ENCODE measurements at places on chromosomes 11 and 22.
A peak's percentile ranks its signal among the peaks of the same experiment; 100 is the strongest.

- DNase-seq, result no peak
Measured at GRCh38 chr11:134604886-134605285, 192.8 kb upstream of the B3GAT1 start.

DNA sequence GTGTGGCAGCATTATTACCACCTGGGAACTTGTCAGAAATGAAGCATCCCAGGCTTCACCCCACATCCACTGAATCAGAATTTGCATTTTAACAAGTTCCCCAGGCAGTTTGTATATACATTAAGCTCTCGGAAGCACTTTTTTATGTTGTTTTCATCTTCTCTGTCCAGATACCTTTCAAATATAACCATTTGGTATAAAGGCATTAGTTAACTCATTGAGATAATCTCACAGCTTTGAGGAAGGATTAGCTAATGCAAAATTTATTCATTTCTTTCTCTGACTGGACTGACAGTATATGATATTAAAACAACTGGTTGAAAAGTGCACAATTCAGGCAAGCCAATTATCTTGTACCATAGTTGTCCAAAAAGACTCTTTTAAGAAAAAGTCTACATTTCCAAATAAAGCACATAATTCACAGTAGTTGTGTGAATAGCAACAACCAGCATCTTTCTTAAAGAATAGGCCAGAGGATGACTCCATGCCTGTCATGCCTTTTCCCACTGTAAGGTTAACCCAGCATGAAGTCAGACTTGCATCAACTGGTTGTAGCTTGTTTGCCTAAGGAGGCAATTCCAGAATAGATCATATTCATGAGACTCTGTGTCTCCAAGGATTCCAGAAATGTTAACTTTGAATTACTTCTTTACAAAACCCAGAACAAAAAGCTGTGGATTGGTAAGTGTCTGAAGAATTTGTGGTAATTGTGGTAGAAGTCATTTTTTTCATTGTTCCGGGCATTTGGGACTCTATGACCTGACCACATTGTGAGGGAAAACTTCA, 254.3 kb upstream of the SESN3 start:
- DNase-seq, result no peak

DNA sequence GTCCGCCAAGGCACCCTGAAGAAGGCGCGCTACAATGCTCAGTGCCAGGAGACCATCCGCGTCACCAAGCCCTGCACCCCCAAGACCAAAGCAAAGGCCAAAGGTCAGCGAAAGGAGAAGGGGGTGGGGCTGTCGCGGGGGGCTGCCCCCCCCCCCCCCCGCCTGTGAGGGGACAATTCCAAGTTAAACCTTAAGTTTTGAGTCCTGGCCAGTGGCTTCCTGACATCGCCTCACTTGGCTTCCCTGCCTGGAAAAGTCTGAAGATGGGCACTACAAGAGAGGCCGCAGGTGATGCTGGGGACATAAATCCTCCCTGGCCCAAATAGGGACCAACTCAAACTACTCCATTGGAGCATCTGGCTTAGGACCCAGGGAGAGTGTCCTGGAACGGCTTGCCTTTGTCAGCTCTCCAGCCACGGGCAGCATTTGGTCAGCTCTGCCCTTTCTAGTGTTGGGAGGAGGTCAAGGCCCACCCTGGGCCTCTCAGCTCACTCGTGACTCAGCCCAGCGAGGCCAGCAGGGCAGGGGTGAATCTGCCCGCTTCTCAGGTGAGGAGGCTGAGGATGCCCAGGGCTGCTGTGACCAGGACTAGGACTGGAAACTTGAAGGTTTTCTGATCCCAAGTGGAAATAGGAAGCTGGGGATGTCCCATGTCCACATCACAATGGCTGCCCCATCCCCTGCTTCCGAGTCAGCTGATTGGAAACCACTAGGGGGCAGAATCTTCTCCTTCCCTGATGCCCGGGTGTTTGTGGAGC, 1.4 kb downstream of the MDK start:
- peak; percentile 48 for DNase-seq

- DNase-seq, result no peak
Measured at GRCh38 chr11:22521226-22521625, 104.4 kb downstream of the FANCF start.

DNA sequence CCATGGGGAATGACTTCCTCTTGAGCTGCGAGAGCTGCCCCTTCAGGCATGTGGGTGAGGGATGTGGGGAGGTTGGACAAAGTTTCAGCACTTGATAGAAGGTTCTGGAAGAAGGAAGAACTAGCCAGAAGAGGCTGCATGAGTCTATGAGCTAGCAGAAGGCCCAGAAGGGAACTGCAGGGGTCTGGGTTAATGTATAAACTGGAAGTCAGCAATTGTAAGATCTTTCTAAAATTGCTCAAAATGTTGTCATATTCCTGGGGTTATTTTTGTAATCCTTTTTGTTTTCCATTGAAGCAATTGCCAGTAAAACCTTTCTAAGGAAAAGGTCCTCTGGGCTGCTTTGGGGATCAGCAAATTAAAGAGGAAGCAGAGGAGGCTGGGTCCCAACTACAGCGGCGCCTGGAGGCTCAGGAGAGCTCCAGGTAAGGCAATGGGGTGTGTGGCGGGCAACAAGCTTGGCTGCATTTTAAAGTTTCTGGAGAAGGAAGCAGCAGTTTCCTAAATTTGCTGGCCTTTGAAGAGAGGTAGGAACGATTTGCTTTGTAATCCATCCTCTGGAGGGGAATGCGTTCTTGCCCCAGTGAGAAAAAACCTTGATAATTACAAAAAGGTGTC, 29.2 kb downstream of the ADAMTS15 start:
- no peak for DNase-seq

- DNase-seq, result no peak
Measured at GRCh38 chr22:16847271-16847670, 22.1 kb upstream of the XKR3 start.

- peak; percentile 24 for DNase-seq
Measured at GRCh38 chr11:101860696-101861427, 53.9 kb upstream of the CEP126 start.

- DNase-seq, result no peak
Measured at GRCh38 chr22:45531441-45532234, 29.0 kb downstream of the FBLN1 start.

GRCh38 chr11:27205779-27206570, 157.0 kb downstream of the CCDC34 start:
- DNase-seq, result no peak

DNA sequence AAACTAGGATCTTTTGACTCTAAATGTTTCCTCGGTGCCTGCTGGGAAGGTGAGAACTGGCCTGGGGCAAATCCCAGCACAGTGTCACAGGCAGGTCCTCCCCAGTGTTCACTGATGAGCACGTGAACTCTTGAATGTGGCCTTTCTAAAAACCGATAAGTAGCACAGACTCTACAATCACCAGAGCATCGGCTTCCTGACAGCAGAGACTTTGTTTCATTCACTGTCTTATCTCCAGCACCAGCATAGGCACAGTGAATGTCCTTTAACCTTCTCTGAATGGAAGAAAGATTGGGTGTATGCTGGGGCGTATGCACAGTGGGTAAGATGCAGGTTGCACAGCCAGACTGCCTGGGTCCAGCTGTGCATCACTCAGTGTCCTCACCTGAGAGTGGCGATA, 59.3 kb upstream of the EIF3D start:
- DNase-seq, result no peak

GRCh38 chr11:46951864-46952263, 15.3 kb downstream of the CSTPP1 start:
- peak; percentile 0 for DNase-seq

DNA sequence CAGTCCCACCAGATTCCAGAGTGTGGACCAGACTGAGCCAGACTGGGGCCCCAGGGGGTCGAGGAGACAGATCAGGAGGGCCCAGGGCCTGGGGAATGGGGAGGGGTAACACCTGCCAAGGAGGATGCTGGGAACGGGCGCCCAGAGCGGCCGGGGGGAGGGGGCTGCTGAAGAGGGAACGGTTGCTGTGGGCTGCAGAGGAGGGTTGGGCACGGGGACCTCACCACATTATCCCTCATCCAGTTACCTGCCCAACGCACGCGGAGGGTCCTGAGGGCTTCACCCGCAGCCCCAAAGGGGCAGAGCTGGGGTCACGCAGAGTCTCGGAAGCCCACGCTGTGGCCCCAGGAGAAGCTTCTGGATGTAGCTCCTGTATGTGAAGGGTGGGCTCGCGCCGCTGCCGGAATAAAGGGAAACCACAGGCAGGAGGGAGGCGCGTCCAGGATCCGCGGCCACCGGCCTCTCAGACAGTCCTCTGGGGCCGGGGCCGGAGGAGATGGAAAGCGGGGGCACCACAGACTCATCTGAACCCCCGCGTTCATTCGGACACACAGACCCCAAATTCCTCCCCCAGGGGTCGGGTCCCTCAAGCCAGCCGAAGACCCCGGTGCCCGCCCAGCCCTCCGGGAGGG, 866 bp upstream of the SELENOO start:
- no peak for DNase-seq

GRCh38 chr11:133948711-133949110, 8.1 kb downstream of the IGSF9B start:
- no peak for DNase-seq

DNA sequence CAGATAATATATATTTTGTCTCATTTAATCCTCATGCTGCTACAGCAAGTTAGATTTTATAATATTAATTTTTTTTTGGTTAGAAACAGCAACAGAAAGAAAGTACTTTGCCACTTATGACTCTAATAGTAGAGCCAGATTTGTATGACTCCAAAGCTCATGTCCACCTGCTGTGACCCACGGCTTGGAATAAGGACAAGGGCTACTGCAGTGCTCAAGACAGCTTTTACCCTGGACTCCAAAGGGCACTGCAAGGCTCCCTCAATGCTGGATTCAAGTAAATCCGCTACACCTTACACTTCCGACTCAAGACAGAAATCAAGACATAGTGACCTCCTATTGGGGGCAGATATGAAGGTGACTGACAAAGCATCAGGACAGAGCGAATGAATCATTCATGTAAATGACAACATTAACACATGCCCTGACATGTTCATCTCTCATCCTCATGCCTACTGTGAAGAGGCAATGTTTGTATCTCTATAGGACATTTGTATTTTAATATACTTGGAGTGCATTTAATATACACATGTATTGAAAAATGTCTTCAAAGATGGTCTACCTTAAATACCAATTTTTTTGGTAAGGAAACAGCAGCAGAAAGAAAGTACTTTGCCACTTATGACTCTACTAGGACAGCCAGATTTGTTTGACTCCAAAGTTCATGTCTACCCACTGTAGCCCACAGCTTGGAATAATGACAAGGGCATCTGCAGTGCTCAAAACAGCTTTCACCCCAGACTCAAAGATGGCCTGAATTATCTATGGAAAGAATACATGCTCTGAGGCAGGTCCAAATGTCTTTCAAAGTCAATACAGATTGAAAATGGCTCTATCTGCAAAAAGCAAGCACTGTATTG, 375.6 kb upstream of the CCDC90B start:
- no peak for DNase-seq

DNA sequence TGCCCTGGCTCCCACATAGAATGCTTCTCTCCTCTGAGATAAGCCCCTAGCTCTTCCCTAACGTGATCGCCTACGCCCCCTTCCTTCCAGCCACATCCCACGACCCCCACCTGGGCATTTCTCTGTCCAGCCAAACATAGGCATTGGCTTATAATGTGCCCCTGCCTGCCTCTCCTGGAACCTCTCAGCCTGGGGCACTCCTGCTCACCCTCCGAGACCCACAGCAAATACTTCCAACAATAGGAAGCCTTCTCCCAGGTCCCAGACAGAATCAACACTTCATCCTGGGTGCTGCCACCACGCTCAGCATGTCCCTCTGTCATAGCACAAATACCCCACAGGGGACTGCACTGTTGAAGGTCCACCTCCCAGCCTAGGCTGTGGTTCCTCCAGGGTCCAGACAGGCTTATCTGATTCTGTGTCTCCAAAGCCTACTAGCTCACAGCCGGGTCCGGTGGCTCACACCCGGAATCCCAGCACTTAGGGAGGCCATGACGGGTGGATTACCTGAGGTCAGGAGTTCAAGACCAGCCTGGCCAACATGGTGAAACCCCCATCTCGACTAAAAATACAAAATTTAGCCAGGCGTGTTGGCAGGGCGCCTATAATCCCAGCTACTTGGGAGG, 24.2 kb upstream of the TMPRSS4 start:
- DNase-seq, result no peak

DNA sequence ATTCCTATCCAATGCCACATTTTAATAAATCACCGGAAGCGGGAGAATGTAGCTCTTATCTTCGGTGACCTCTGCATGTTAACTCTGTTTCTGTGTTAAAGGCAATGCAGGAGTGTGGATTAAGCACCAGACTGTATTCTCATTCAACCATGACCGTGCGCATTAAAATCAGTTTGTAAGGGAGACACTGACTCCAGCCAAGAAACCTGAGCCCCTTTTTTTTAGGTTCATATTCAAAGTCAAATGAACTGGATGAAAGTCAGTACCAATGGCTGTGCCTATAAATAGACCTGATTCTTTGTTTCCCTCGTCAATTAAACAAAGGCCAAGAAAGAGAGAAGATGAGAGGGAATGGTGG, 32.2 kb downstream of the C11orf91 start:
- DNase-seq, result no peak

DNA sequence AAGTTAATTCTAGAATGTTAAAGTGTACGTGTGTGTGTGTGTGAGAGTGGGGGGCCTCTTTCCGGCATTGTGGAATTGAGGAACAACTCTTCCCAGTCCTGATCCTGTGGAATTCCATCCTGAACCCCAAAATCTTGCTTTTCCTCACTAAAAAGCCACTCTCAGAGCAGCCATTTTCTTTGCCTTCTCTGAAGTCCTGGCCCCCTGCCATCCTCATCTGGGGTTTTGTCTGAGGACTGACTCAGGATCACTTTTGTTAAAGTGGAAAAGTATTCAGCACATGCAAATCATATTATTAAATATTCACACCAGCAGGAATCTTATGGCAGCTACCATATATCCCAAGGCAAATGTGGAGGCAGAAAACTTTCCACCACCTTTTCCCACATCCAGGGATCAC, 3.8 kb downstream of the SCN4B start:
- DNase-seq, result no peak

DNA sequence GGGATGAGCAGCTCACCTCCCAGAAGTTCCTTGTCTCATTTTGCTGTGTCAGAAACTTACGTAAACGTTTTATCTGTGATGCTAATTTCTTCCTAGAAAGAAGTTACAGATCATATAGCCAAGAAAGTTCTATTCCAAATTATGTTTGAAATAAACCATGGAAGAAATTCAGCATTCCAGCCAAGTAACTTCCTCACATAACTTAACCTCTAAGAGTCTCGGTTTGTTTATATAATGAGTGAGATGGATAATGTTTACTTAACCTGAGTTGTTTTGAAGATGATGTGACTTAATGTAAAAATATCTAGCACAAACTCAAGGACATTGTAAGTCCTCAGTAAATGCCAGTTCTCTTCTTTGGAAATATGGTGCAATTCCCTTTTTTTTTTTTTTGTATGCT, 8.9 kb upstream of the MUC15 start:
- DNase-seq, result no peak

- no peak for DNase-seq
Measured at GRCh38 chr11:95363708-95364107, 132.7 kb upstream of the SESN3 start.

Data from inflammatory macrophage treated with lipopolysaccharide for 4 hours (primary cell).